ENCODE measurements at places on chromosomes 12 and 14.

- DNase-seq: no peak
These were observed 940 bp downstream of the MOAP1 start for GRCh38 chr14:93183596-93184317.

- peak; percentile 37 for DNase-seq
These were observed 204.7 kb downstream of the BCAT1 start for GRCh38 chr12:24743941-24744793.

- peak; percentile 18 for DNase-seq
These were observed 308.0 kb downstream of the ITPR2 start for GRCh38 chr12:26524862-26525465.

GRCh38 chr14:83320837-83321236 is 1787.2 kb upstream of the SEL1L start:
- no peak for DNase-seq

GRCh38 chr12:81797100-81797499 is 38.0 kb upstream of the PPFIA2 start:
- DNase-seq: no peak

GRCh38 chr12:46517579-46517962 is 145.0 kb upstream of the SLC38A2 start:
- no peak for DNase-seq

GRCh38 chr12:106048016-106048415 is 90.7 kb downstream of the NUAK1 start:
- DNase-seq: no peak

DNA sequence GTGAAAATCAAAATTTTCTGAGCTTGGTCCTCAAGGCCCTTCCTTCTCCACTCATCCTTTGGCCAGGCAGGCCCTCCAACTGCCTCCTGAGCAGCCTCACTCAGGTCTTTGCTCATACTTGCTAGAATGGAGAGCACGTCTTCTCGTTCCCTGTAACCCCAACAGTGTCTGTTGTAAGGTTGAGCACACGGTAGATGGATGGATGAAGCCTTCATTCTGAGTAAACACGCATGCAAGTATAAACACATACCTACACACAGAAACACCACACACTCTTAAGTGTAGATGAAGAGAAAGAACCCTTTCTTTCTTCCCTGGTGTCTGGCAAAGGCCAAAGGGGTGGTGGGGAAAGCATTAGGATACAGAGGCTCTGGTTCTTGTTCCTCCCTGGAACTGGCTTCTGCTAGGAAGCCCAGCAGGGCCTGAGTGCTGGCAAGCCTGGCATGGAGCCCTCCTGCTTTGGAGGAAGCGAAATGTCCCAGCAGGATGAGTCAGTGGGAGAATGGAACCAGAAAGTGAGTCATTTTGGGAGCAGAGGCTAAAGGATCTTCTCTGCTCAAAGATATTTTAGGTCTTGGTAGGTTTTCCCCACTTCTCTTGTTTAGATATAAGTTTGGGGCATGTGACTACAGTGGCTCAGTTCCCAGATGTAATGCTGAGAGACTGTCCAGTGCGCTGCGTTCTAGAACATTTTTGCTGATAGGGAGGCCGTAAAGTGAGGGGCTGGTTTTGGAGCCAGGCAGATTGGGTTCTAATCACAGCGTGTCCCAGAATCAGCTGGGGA is 127.4 kb downstream of the CACNA1C start:
- DNase-seq: peak; percentile 99

DNA sequence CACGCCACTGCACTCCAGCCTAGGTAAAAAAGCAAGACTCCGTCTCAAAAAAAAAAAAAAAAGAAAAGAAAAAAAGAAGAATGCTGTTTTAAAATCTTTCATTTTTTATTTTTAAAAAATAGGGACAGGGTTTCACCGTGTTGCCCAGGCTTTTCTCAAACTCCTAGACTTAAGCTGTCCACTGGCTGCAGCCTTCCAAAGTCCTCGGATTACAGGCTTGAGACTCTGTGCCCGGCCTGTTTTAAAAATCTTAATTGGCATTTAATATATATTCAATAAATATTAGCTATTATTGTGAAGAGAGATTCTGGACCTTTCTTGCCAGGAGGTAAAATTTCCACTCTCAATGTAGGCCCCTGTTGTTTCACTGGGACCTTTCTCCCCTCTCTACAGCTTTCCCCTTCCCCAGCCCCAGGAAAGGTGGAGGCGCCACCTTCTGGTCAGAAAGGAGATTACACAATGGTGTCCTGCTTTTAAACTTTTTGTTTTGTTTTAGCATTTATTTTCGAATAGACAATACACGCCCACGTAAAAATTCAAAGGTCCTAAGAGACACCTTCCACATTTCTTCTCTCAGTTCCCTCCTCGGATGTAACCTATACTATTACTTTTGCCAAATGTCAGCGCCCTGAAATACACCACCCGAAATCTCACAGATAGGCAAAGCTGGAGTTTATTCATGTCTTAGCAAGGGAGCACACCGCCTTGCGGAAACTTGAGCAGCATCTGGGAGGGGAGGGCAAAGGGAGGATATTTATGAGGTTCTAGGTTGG is 23.8 kb upstream of the PHC1 start:
- DNase-seq: peak; percentile 48

All from EH (cell line).